Foreskin melanocyte (primary cell): ENCODE measurements at places on chromosomes 2 and 18.
A peak's percentile ranks its signal among the peaks of the same experiment; 100 is the strongest.

DNA sequence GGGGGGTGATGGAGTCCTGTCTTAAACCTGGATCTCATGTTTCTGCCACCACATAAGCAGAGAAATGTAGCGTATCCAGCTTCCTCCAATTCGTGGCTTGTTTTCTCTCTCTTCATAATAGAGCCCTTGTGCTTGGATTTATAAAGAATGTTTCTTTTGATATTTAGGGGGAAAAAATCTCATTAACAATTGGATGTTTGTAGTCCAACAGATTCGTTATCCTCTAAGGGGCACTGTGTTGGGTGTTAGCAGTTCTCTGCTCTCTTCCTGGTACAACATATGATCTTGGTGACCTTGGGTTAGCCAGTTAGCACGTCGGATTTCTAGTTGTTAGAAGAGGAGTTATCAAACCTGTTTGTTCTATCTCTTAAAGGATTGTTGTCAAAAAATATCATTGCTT lies 127.8 kb downstream of the FMNL2 start:
- DNase-seq, result peak; percentile 93

DNA sequence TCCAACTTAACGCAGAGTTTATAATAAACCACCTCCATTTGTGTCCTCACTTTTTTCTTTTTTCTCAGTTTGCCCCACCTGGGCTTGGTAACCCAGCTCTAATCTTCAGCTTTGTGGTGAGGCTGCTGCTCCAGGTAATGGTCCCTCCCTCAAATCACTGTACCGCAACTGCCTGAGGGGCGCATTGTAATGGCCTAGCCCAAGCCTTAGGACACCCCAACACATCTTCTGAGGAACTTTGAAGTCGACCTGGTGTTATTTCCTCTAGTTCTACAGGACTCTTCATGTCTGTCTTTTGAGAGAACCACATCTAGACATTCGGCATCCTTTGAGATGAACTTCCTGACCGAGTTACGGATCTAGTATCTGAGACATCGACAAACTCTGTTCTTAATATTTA lies 99.7 kb downstream of the PLEKHM3 start:
- DNase-seq, result no peak

- no peak for DNase-seq
Measured at GRCh38 chr2:68274022-68274421, 21.7 kb upstream of the PPP3R1 start.

- peak; percentile 99 for DNase-seq
Measured at GRCh38 chr2:37376421-37377186, 32.2 kb downstream of the QPCT start.

- DNase-seq, result no peak
Measured at GRCh38 chr2:94861308-94862152, 9.7 kb upstream of the TEKT4 start.

DNA sequence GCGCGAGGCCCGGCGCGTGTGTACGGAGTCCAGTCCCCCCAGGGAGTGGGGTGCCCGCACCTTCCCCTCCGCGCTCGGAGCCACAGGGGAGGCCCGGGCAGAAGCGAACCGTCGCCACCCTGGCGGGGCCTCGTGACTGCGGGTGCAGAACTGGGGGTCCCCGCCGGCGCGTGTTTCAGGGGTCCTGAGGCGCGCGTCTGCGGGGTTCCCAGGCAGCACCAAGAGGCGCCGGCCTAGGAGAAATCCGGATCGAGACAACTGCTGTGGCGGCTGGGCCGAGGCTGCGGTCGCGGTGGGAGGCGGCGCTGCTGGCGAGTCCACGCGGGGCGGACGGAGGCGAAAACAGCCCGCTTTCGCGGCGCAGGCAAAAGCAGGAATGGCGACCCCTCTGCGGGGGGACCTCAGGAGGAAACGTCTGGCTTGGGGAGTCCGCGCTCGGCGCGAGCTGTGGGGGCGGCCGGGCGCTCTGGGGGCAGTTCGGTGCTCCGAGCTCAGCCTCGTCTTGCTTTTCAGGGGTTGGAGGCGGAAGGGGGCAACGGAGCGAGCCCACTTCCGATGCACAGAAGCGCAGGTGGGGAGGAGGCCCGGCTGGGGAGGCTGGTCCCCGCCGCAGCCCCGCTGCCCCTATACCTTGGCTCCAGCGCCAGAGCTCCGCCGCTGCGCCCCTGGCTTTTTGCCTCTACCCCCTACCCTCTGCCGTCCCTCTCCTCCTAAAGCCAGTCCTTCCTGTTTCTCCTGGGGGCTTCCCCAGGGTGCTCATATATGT lies 81.5 kb upstream of the LDLRAD4 start:
- no peak for DNase-seq

GRCh38 chr2:136182315-136182714 lies 64.4 kb upstream of the CXCR4 start:
- DNase-seq, result no peak

- DNase-seq, result peak; percentile 38
Measured at GRCh38 chr2:29196792-29197788, 81.9 kb downstream of the CLIP4 start.

- DNase-seq, result peak; percentile 3
Measured at GRCh38 chr2:222398446-222398885, 25.9 kb upstream of the SGPP2 start.

DNA sequence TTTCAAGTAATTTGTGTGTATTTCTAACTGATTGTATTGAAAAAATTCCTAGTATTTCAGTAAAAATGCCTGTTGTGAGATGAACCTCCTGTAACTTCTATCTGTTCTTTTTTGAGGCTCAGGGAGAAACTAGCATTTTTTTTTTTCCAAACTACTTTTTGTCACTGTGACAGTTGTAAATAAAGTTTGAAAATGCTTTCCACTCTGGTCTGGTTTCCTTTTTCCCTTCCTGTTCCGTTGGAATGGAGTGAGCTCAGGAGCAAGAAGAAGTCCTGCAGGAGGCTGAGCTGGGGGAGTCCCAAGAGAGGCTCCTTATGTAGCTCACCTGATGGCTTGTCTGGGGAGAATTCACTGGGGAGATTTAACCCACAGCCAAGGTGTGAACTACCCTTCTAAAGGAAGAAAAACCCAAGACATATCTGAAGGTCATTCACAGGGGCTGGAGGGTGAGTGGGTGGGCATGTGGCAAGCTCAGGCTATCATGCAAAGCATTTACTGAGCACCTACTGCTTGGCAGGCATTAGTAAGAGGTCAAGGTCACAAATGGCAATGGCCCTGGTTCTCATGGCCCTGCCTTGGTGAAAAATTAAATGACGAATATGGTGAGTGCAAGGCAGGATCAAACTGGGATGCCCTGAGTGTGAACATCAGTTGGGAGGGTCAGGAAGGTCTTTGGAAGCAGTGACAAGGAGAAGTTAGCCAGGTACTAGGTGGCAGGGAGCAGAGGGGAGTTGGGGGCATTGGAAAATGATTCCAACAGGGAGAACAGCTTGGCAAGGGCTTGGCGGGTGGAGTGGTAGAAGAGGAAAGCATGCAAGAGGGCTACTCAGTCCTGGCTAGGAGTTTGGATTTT lies 28.7 kb downstream of the LBH start:
- no peak for DNase-seq

- no peak for DNase-seq
Measured at GRCh38 chr18:35749701-35750100, 168.2 kb downstream of the GALNT1 start.

DNA sequence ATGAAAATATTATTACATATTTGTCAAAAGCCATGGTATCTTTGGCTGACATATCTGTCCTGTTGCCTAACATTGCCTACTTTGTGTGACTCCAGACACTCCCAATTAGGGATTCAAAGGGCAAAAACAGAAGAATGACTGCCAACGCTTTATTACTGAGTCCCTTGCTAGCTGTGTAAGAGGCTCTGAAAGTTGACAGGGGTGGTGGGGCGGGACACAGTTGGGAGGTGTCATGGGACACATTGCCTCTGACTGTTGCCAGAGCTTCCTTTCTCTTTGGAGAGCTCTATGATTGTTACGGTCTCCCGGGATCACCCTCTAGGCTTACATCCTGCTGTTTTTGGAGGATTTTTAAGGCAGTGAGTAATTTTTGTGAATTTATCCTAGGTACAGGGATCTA lies 249.6 kb upstream of the ACVR2A start:
- DNase-seq, result no peak

- DNase-seq, result no peak
Measured at GRCh38 chr2:226623587-226624368, 175.8 kb downstream of the IRS1 start.

- DNase-seq, result no peak
Measured at GRCh38 chr18:43904209-43904837, 627.0 kb upstream of the SYT4 start.

GRCh38 chr2:159177357-159177756 lies 109.1 kb downstream of the WDSUB1 start:
- DNase-seq, result no peak

- no peak for DNase-seq
Measured at GRCh38 chr18:34623557-34623956, 86.5 kb upstream of the DTNA start.

- no peak for DNase-seq
Measured at GRCh38 chr2:149456285-149456684, 125.9 kb downstream of the LYPD6 start.

DNA sequence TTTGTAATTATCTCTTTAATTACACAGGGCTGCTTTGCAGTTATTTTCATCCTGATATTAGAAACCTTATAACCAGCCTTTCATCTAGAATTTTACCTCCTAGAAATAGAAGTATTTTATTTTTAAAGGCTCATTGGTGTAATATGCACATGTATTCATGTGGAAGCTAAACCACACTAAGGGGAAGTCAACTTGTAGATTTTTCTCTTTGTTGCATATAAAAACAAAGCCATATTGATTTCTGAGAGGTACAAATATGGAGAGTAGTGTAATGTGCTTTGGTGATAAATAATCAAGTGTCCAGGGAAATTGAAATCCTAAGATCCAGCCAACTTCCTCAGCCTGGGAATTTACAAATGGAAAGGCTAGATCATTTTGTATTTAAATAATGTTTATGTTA lies 301.2 kb downstream of the LRATD1 start:
- DNase-seq, result no peak

GRCh38 chr2:46446871-46447568 lies 32.3 kb upstream of the TMEM247 start:
- DNase-seq, result no peak

DNA sequence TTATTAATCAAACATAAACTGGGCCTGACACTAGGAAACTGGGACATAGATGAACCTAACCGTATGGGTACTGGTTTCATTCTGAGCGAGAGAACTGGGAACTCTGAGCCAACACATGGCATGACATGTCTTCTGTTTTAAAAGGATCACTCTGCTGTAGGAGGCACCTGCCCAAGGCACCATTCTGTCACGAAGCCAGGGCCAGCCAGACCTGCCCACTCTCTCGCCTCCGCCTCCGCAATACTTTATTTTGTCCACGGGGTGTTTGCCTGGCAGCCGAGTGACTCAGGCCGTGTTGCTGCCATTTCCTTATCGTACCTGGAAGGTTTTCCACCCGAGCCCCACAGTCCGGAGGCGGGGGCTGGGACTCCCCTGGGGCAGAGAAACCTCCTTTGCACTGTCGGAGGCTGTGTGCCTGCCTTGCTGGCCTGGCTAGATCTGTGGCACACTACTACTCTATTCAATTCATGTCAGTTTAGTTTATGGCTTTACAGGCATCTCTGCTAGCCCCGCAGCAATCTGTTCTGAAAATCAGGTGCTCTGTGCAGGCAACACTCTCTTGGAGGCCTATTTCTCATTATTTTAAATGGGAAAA lies 120.4 kb upstream of the ACKR3 start:
- no peak for DNase-seq

DNA sequence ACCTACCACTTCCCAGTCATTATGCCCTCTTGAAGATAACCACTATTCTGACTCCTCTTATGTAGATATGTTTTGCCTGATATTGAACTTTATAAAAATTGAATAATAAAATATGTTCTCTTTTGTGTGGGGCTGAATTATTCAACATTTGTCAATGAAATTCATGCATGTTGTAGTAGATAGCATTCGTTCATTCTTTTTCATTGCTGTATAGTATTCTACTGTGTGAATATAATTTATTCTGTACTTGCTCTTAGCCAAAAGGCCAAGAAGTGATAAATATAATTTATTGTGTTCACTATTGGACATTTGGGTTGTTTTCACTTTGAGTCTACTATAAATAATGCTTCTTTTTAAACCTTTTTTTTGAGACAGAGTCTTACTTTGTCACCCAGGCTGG lies 29.0 kb downstream of the EML6 start:
- no peak for DNase-seq

- DNase-seq, result no peak
Measured at GRCh38 chr2:232966122-232966521, 46.9 kb downstream of the NGEF start.

DNA sequence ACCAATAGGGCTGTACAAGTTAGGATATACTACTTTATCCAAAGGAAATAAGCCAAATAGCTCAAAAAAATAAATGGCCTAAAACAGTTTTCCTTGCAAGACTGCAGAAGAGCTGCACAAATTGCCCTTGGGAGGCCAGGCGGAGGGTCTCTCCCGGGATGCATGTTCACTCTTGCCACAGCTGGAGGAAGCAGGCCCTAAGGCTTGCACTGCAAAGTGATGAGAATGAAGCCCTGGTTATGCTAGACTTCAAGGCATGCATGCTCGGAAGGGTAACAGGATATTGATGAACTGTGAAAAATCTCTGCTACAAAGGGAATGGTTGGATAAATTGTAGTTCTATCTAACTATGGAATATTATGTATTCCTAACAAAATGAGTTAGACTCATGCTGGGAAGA lies 27.5 kb upstream of the LDLRAD4 start:
- no peak for DNase-seq

DNA sequence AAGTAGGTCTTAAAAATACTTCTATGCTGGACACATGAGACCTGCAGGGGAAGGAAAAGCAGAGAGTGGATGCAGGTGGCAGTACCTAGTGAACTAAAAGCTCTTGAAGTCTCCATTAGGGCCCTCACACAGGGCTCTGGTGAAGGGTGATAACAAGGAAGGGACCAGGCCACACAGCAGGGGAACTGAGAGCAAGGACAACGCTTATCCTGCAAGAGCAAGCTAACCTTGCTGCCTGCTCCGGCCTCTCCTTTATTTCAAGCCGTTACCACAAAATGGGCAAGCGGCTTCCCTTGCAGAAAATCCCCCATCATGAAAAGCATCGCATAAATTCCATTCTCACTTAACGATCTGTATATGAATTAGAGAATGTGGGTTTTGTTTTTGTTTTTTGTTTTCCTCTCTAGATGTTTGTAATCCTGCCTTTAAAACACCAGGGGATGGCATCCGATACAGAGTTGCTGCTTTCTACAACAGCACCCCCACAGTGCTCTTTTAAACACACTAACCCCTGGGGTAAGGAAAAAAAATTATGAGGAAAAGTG lies 64.5 kb downstream of the CACNB4 start:
- no peak for DNase-seq

- DNase-seq, result no peak
Measured at GRCh38 chr2:8355102-8355859, 326.6 kb upstream of the ID2 start.

- no peak for DNase-seq
Measured at GRCh38 chr2:113213061-113213930, 39.5 kb downstream of the PSD4 start.

- DNase-seq, result no peak
Measured at GRCh38 chr2:149773006-149773405, 185.4 kb upstream of the MMADHC start.

- no peak for DNase-seq
Measured at GRCh38 chr2:156779416-156780120, 343.4 kb downstream of the GPD2 start.
